MV-4-11 (cell line): ENCODE measurements at places on chromosomes 6 and 20.

GRCh38 chr6:16991981-16992629 is 109.7 kb upstream of the STMND1 start:
- DNase-seq = no peak

DNA sequence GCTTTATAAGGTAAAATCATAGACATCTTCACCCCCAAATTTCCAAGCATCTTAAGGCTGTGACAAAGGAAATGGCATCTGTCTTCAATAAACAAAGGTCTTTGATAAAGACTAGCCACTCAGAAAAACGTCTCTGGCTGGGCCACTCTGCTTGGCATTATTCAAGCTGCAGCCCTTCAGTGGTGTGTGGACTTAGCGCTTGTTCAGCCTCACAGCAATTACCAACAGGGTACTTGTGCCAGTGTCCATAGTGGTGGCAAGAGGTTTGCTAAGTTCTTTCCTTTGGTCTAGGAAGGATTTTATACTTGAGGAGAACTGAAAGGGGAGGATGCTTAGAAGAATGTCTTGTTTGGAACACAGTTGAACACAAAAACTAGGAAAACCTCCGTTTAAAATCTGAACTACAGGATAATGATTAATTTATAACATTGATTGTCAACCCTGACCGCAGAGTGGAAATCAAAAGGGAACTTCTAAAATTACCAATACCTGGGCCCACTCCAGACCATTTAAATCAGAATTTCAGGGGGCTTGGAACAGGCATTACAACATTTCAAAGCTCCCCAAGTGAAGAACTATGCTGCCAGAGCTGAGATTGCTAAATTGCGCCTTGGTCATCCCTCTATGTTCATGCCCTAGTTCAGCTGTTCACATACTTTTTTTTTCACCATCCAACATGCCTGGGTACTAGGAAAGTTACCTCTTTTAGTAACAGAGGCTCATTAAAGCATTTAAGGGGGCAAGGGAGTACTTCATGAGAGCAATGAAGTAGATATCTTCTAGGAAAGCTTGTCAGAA is 378.5 kb downstream of the FRK start:
- DNase-seq = no peak

DNA sequence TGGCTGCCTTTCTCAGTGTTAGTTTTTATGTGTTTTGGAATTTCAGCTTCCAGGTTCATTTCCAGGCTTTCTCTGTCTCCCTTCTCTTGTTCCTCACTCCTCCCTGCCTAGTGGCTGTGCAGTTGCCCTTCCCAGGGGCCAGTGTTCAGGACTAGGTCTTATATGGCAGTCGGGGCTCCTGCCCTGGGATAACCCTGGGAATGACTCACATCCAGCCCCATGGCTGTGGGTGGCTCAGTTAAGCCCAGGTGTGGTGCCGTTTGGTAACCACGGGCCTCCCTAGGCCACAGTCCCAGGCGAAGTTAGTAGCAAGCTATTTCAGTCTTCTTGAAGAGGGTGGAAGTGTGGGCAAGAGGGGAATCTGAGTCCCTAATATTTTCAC is 57.4 kb upstream of the DDR1 start:
- DNase-seq = no peak

DNA sequence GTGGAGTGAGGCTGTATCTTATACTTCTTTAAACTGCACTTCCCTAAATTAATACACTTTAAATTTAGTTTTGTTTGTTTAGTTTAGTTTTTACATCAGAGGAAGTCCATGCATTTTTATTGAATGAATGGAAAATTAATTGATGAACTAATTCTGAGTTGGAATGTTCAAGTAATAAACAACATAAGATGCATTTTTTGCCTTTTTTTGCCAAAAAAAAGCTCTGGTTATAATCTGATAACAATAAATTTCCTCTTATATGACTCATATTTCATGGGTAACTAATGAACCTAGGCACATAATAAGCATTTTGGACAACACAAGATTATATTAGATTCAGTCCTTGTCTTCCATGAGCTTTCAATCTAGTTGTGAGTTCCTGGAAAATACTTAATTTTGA is 323.1 kb downstream of the CENPW start:
- DNase-seq = no peak

GRCh38 chr6:56551409-56552120 is 91.1 kb downstream of the DST start:
- DNase-seq = no peak

- peak; percentile 65 for DNase-seq
These were observed 30.7 kb upstream of the NT5E start for GRCh38 chr6:85419046-85419759.

- DNase-seq = no peak
These were observed 223.0 kb upstream of the SYNCRIP start for GRCh38 chr6:85865420-85866369.

GRCh38 chr20:3732327-3733118 is at the start of gene HSPA12B:
TSS of gene HSPA12B (plus strand) at chr20:3732685. CDS start at chr20:3738675, 5,990 bp downstream.
- no peak for DNase-seq

DNA sequence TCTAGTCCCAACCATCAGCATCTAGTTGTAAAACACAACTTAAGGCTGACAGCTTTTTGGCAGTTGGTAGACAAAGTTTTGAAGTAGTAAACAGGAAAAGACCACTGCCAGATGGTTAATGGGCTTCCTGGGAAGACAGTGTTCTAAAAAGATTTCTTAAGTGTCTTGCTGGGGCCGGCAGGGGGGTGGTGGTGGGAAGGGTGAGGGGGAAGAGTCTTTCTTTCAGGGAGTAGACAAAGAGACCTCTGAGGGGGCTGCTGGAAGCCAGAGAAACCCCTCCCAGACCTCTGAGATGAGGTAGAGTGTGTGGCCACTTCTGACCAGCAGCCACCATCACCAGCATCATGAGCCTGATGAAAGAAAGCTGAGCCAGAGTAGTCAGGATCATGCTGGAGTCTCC is 784.9 kb downstream of the TENT5A start:
- DNase-seq = no peak

DNA sequence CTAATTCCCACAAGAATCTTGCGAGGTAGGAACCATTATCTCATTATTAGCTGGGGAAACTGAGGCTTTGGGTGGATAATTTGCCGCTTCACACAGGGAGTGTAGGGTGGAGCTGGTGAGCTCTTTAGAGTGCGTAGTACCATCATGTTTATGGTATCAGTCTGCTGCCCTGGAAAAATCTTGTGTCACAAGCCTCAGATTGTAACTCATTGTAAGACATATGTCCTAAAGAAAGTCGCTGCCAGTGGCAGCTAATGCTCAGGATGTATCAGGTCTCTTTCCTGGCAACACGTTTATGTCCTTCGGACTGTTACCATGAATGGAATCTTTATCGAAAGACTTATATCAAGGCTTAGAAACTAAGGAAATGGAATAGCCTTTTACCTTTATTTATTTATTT is 1.9 kb downstream of the ZFAND3 start:
- DNase-seq = no peak

DNA sequence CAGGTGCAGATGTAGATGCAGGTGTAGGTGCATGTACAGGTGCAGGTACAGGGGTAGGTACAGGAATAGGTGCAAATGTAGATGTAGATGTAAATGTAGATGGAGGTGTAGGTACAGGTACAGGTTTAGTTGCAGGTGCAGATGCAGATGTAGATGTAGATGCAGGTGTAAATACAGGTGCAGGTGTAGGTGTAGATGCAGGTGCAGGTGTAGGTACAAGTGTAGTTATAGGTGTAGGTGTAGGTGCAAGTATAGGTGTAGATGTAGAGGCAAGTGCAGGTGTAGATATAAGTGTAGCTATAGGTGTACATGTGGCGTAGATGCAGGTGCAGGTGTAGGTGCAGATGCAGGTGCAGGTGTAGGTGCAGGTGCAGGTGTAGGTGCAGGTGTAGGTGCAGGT is 34.2 kb upstream of the CDH4 start:
- DNase-seq = no peak

GRCh38 chr6:6840831-6841291 is 252.3 kb downstream of the LY86 start:
- DNase-seq = peak; percentile 94

DNA sequence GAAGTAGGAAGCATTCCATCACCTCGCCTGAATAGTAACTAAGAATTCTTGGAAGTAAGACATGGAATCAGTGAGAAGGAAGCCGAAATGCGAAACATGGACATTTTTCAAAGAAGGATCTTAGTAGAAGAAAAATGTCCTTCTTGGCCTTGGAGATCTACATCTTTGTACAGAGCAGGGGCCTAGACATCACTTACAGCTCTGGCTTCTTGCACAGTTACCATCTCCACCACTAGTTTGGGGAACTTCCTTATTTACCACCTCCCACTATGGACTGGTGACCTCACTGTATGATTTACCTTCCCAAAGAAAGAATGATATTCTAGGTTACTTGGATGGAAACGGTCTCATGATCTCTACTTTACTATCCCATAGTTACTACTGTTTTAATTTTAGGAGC is 15.7 kb downstream of the CASS4 start:
- peak; percentile 59 for DNase-seq

GRCh38 chr6:151482290-151482689 is 11.5 kb upstream of the CCDC170 start:
- DNase-seq = peak; percentile 54

GRCh38 chr6:111715321-111715720 is 109.6 kb upstream of the TRAF3IP2 start:
- DNase-seq = no peak

GRCh38 chr20:54619181-54619580 is 143.8 kb downstream of the DOK5 start:
- no peak for DNase-seq
